ENCODE measurements at places on chromosomes 2 and 18. TPM values are rescaled to one million over a fixed set of nuclear protein-coding genes. Genes with fewer than 3 reads are reported as not detected.

Gene HOXD3
- total RNA-seq = not detected

DNA sequence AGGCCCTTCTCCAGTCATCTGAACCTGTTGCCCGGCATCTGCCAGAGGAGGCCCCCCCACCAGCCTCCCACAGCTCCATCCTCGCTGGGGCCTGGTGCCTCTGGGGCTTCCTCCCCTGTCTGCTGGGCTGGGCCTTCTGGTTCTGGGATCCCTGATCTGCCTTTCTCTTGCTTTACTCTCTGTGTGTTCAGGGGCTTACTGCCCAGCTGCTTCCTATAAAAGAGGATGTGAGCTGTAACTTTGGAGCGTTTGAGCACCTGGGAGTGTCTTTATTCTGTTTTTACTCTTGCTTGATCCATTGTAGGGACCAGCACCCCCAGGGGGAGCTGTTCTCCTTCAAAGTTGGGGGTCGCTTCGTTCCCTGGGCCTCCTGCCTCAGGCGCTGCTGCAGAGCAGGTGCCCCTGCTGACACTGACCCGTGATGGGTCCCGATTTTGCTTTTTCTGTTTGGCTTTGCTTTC lies 23.1 kb upstream of the FAHD2A start:
- no peak overlapping the region for H3K27ac ChIP-seq
- peaks cover 4% of the 10 kb centered on the region for H3K27me3 ChIP-seq
- H3K36me3 ChIP-seq = no peaks in the 10 kb centered on the region
- H3K4me3 ChIP-seq = no peak overlapping the region
- DNase-seq = peak; percentile 46

DNA sequence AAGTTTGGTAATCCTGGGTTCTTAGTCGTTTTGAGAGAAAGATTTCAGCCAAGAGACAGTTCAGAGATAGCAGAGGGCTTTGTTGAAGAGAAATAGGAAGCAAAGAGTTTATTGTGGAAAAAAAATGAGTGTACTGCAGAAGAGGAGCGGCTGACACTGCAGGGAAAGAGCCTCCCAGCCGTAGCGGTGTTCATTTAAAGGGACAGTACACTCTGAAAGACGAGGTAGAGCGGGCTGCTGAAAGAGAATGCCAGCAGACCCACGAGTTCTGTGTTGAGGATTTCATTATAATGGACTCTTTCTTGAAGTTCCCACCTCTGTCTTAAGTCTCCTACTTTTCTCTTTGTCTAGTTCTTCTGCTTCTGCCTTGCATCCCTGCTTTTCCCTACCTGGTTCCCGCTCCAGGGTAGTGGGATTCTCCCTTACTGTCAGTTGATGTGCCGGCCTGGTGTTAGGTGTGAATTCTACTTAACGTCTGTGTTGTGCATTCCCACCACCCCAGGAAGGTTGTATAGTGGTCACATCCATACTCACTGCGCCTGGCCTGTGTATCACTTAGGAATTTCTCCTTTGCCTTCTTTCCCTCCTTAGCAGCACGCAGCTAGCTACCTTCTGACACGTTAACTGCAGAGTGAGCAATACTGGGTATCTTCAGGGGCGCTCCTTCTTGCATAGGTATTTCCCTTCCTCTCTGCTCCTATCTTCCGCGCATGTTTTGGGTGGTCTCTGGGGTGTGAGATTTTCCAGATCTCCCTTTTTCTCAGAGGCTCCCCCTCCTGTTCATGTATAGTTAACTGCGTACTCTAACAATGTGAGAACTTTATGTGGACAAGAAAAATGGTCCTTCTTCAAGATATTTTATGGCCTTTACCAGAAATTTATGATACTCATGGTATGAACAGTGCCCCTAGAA lies 164.5 kb downstream of the PTH2R start:
- no peaks in the 10 kb centered on the region for H3K27me3 ChIP-seq
- DNase-seq = no peak
- no peak overlapping the region for H3K27ac ChIP-seq
- no peaks in the 10 kb centered on the region for H3K36me3 ChIP-seq
- no peak overlapping the region for H3K4me3 ChIP-seq

DNA sequence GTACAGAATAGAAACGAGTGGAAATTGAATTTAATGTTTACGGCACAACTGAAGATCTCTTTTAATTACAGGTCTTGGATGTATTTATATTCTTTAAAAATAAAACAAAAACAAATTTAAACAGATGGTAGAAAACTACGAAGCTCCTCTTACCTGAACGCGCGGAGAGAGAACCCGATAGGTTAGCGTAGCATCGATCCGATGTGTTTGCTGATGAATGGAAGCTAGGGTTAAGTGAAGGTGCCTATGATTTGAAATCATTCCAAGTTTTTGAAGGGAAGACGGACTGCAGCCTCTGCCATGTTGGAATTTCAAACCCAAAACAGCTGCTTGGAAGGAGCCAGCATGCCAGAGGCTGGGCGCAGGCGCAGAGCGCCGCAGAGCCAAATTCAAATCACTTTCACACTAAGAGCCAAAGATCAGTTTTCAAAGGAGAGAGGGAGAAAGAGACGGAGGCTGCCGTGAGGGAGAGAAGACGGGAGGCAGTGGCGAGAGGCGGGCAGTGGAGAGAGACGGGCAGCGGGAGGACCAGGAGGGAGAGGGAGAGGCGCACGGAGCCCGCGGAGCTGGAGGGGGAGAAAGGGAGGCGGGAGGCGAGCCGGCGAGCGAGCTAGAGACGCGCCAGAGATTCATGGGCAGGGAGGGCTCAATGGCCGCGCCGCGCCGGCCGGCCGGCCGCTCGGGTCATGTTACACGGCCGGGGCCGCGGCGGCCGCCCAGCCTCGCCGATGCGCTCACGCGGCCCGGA lies at the start of gene FIGN:
TSS of gene FIGN (minus strand) at position 324 of the 748 bp plus-strand sequence. CDS start 1,081 bp downstream, outside the sequence.
- peaks cover 24% of the 10 kb centered on the region for H3K27me3 ChIP-seq
- DNase-seq = no peak
- H3K4me1 ChIP-seq = peaks cover 4% of the 10 kb centered on the region
- no peak within 1 kb of the TSS for H3K27ac ChIP-seq
- peaks cover 3% of the 10 kb centered on the region for H3K36me3 ChIP-seq

GRCh38 chr18:22466608-22467395 lies 49.1 kb upstream of the CTAGE1 start:
- peaks cover 2% of the 10 kb centered on the region for H3K4me1 ChIP-seq
- H3K36me3 ChIP-seq = no peaks in the 10 kb centered on the region
- H3K4me3 ChIP-seq = no peak overlapping the region
- H3K27ac ChIP-seq = no peak overlapping the region
- peaks cover 3% of the 10 kb centered on the region for H3K27me3 ChIP-seq

Measured in activated CD8-positive, alpha-beta T cell treated with anti-CD3 and anti-CD28 coated beads for 36 hours (primary cell).